ENCODE measurements at places on chromosomes 1 and 21.

GRCh38 chr21:41920476-41920875, 33.3 kb downstream of the C2CD2 start:
- no peak for DNase-seq

GRCh38 chr21:46628868-46629267, 6.6 kb upstream of the PRMT2 start:
- DNase-seq = no peak

GRCh38 chr1:10897981-10898728, 101.7 kb upstream of the CASZ1 start:
- DNase-seq = no peak

DNA sequence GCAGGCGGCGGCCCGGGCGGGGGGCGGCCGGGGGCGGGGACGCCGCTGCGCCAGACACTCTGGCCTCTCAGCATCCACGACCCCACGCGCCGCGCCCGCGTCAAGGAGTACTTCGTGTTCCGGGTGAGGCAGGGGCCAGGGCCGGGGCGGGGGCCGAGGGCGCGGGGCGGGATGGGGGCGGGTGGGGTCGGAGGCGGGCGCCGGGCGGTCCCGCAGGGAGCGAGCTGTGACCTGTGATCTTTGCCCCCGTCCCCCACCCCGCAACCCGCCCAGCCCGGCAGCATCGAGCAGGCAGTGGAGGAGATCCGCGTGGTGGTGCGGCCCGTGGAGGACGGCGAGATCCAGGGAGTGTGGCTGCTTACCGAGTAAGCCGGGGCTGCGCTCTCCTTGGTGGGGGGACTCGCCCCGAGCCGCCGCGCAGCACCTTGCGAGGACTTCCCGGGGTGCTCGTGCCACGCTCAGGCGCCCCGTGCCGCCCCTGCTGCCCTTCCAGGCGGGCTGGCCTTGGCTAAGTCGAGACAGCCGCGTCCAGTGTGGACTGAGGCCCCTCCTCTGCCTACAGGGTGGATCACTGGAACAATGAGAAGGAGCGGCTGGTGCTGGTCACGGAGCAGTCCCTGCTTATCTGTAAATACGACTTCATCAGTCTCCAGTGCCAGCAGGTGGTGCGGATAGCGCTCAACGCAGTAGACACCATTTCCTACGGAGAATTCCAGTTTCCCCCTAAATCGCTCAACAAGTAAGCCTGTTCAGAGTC, 514 bp downstream of the TPRG1L start:
- peak; percentile 69 for DNase-seq

DNA sequence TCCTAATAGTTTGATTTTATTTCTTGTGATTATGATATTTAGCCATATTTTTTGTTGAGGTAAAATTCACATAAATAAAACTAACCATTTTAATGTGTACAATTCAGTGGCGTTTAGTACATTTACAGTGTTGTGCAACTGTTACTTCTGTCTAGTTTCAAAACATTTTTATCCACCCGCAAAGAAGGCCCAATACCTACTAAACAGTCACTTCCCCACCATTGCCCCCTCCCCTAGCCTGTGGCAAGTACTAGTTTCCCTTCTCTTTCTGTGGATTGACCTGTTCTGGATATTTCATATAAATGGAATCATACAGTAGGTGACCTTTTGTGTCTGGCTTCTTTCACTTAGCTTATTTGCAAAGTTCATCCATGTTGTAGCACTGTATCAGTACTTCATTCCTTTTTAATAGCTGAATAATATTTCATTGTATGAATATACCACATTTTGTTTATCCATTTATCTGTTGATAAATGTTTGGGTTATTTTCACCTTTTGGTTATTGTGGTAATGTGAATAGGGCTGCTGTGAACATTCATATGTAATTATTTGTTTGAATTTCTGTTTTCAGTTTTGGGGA, 4.1 kb downstream of the FLVCR1 start:
- DNase-seq = no peak

GRCh38 chr1:47761974-47762373, 235.2 kb downstream of the TRABD2B start:
- no peak for DNase-seq

DNA sequence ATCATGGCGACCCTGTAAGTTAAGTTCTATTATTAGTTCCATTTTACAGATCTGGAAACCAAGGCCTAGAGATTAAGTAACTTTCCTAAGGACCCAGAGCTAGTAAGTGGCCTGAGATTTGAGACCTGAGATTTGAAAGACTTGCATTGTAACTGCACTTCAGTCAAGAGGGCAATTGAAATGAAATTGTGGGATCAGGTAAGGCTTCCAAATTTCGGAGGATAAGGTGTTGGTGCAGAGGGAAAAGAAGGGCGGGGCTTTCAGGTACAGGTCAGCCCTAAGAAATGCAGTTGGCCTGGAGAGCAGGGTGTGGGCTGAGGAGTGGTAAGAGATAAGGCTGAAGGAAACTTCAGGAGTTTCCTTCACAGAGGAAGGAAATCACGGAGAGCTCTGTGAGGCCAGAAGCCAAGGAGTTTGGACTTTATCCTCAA, 51.1 kb downstream of the SLC16A1 start:
- DNase-seq = no peak

GRCh38 chr1:199931666-199932377, 95.7 kb upstream of the NR5A2 start:
- no peak for DNase-seq

GRCh38 chr1:169797281-169797680, 2.6 kb upstream of the METTL18 start:
- DNase-seq = no peak

DNA sequence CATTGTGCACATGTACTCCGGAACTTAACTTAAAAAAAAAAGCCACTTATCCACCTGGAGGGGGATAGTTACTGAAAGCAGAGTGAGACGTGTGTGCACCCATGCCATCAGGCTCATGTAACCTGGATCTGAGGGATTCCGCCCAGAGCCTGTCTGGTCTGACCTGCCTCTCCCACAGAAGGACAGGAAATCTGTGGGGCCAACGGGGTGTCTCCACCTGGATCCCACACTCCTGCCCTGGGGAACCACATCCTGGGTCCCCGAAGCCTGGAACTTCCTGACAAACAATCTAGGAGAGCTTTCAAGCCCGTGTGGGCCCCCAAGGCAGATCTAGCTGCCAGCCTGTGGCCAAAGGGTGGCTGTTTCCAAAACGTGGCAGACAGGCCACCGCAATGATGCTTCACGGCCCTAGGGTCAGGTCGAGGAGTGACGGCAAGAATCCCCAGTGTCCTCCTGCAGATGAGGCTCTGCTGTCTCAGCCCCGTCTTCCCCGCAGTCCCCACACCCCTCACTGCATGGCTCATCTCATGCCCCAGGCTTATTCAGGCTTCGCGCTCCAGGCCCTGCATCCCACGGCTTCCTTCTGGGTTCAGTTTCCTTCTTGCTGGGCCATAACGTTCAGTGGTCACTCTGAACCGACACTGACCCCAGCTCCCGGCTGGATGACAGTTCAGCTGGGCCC, 21.0 kb upstream of the PCBP3 start:
- DNase-seq = no peak

DNA sequence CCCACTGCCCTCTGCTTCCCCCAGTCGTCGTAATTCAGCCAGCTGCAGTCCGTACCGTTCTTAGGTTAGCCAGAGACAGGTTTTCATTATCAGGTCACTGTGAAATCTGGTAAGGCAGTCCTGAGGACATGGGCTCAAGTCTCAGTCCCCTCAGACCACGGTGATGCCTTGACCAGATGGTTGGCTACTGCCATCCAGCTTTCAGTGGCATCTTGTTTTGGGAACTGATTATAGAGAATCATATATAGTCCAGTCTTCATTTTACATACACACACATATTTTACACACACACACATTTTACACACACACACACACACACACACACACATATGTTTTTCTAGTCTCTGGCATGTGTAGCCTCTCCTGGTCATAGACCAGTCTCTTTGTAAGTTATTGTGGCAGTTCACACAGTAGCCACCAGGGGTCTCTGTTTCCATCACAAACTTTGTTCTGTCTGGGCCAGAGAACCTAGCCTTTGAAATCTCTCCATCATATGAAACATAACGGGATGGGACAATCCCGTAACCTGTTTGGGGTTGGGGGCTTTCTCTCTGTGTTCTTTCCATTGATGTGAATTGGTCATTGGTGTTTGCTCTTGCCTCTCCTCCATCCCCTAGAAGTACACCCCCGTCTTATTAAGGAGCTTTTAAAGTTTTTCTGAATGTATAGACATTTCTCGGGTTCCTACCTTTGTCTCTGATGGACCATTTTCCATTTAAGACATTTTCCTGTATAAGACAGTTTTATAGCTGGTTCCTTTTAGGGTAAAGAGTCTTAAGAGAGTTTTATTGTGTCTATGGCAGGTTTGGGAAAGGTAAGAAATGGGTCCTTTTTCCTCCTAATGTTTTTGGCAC, 8.4 kb upstream of the IKBKE start:
- peak; percentile 51 for DNase-seq

DNA sequence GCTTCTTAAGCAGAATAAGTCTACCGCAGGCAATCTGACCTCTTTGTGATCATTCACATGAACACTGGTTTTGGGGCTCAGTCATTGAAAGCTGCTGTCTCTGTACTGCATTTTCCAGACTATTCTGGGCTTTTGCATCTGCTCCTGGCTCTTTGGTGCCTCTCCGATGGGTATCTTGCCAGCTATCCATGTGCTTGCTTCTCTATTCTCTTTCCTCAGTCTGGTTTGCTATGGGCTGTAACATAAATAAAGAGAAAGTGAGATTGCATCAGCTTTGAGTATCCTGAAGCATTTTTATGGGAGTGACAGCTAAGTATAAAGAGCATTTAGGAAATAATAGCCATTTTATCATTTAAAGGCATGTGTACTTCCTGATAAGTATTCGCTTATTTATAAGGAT, 70.7 kb downstream of the C1orf21 start:
- no peak for DNase-seq

- DNase-seq = no peak
Measured at GRCh38 chr1:36133484-36133883, 8.5 kb upstream of the COL8A2 start.

DNA sequence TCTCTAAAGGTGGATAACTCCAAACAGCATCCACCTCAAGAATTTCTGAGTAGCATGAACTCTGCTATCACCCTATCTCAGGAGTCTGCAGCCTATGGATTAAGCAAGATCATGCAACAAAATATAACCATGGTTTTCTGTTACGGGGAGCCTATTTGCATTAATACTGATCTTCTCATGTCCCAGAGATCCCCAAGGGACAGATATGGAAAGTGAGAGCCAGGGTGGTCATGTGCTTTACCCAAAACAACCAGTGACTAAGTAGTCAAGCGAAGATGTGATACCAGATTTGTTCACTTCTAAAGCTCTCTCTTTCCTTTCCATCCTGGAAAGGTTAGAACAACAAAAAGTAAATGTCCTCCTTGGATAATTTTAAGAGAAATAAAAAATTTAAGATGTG, 125.1 kb downstream of the PRRX1 start:
- no peak for DNase-seq

GRCh38 chr1:177020851-177021589, 143.5 kb downstream of the ASTN1 start:
- no peak for DNase-seq

- DNase-seq = no peak
Measured at GRCh38 chr1:18794561-18794960, 64.9 kb downstream of the TAS1R2 start.

GRCh38 chr1:30437059-30437576, 286.3 kb downstream of the MATN1 start:
- no peak for DNase-seq

GRCh38 chr21:44353191-44353970, at the start of gene TRPM2:
TSS of gene TRPM2 (plus strand) at chr21:44353621. CDS start at chr21:44353701, 80 bp downstream.
- no peak for DNase-seq

DNA sequence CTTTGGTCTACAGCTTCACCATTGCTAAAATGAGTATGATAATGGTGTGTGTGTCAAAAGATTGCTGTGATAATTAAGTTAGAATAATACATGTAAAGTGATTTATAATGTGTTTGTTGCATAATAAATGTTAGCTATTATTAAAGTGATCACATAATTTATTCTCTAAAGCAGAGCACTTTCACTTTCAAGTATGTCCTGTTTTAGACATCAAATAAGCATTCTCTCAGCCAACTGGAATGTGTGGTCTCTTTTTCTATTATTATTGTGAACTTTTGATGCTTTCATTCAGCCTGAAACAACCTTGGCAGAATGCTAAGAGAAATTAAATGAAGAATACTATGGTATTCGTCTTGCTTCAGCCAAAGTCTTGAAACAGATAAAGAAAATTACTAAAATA, 102.8 kb upstream of the COL11A1 start:
- DNase-seq = no peak

GRCh38 chr1:198604975-198605374, 33.9 kb upstream of the PTPRC start:
- no peak for DNase-seq

- no peak for DNase-seq
Measured at GRCh38 chr1:40385437-40386358, 12.2 kb downstream of the SMAP2 start.

DNA sequence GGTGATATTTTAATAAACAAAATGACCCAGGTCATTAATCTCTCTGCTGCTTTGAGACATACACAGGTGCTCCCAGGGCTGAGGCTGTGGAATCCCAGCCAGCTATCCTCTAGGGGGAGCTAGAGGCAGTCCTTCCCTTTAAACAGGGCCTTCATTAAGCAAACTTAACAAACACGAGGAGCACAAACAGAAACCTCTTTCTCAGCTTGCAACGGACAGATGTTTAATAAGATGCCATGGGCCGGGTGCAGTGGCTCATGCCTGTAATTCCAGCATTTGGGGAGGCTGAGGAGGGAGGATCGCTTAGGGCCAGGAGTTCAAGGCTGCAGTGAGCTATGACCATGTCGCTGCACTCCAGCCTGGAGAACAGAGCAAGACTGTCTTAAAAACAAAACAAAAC, 106.7 kb downstream of the HIVEP3 start:
- peak; percentile 53 for DNase-seq

DNA sequence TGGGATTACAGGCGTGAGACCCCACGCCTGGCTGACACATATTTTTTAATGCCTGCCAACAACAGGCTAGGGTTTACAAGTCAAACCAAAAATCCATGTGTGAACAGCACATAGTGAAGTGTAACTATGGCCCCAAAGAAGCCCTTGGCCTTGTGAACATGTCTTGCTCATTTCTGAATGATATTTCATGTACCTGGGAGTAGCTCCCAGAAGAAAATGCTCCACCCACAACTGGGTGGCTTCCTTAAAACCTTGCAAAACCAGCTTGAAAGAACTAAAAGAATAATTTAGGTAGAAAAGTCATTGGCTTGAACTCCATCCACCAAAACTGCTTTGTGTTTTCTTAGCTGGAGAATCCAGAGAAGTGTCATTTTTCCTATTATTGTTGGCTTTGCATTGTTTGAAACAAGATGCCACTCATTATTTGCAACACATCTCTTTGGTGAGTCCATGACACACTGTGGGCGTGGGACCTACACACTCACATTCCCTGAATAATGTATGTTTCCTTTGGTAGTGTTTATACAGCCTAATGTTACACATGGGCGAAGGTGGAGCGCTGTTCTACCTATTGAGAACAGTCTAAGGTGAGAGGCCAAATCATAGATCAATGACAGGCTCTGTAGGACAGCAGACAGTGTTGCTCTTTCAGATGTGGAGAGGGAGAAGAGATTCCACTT, 28.5 kb upstream of the SDE2 start:
- peak; percentile 14 for DNase-seq

Data from NCI-H146 (cell line).